ENCODE measurements at places on chromosomes 1 and 21.

GRCh38 chr21:44400791-44401385 is 47.5 kb downstream of the TRPM2 start:
- DNase-seq: no peak

DNA sequence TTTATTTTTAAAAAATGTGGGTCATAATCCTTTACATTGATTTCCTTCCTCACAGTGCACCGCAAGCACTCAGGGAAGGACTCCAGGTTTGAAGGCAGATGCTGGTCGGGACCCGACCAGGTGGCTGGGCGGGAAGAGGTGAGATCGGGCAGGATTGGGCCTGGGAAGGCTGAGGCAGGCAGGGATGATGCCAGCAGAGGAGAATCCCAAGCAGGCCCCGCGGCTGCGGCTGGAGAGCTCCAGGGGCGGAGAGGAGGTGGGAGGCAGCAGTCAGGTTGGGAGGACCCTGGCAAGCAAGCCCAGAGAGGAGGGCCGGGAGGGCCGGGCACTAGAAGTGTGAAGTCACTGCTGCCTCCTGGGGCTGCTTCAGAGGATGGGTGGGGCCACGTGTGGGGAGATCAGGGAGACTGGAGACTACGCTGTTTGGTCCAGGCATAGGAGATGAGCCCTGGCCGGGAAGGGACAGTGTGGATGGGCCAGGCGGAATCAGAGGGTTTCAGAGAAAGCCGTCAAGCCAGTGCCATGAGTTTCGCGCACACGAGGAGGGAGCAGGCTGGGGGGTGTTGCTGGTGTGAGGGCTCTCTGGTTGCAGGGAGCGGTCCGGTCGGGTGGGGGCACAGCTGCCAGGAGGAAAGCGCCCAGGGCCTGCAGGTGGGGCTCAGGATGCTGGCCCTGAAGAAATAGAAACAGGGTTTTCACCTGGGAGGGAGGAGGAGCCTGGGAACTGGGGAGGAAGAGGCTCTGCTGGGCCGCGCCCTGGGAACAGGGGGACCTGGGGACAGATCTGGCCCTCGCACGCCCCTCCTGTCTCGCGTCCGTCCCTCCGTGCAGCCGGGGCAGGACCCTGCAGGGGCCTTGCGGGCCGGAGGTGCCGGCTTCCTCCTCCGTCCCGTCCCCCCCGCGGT is 888 bp upstream of the COL18A1 start:
- no peak for DNase-seq

- no peak for DNase-seq
Measured at GRCh38 chr1:48676376-48676775, 100.3 kb downstream of the BEND5 start.

GRCh38 chr1:28114844-28115243 is 26.4 kb upstream of the EYA3 start:
- no peak for DNase-seq

DNA sequence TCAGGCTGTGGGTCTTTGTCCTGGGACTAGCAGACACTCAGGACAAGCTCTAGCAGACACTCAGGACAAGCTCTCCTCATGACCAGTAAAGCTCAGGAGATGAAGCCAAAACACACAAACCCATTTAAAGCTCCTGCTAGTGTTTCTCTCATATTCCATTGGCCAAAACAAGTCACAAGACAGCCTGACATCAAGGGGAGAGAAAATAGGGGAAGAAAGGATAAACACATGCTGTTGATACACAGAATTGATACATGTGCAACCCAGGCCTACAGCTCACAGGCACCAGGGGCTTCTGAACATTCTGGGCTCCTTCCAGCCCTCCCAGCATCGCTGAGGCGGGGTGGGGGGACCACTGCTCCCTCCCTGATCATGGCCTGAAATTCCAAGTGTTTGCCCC is 35.3 kb downstream of the ATF3 start:
- DNase-seq: no peak

DNA sequence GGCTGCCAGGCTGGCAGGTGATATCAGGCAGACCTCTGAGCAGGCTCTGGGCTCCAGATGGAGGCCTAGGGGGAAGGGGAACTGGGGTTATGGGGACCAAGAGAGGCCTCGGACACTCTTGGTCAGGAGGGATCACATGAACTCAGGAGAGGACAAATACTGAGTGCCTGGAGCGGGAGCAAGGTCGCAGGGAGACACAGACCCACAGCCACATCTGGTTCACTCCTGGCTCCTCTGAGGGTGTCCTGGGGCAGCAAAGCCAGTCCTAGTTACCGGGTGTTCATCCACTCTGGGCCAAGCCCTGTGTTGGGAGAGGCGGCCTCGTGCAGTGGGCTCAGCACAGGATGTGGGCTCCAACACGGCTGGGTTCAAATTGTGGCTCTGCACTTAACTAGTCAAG is 239.0 kb downstream of the PTPRU start:
- DNase-seq: no peak

DNA sequence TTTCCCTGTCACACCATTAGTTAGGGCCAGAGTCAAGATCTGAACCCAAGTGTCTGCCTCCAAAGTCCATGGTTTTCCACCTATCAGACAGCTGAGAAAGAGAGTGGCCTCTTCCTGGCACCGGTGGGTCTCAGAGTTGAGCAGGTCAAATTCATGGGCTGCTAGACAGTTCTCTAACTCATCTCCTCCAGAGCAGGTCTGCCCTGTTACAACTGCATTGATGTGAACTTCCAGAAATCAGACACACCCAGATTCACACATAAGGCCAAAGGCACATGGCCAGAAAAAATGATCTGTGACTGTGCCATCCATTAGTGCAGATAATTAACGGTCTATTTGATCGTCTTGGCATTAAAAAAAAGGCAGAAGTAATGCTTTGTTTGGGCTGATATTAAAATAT is 17.5 kb downstream of the SMIM12 start:
- DNase-seq: no peak

DNA sequence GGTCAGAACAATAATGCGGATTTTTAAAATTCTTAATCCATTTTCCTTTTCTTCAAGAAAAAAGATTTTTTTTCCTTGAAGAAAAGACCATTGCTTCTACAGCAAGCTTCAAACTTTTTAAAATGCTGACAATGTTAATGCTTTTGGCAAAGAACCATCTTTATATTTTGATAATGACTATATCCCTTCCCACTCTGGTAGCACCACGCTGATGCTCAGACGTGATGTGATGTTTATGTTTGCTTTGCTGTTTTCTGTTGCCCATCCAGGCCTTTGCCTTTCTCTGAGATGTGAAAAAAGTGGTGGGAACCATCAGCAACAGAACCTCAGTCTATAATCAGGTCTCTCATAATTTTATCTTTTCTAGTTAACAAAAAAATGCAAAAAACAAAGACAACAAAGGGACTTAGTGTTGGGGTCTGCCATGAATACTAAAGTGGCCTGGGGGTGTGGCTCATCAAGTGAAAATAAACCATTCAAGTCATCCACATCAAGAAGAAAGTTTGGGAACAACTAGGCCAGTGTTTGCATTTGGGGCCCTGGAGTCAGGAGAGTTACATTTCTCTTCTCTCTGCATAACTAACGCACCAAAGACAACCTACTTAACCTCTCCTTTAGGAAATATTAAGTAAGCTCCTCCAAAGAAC is 244.6 kb upstream of the DMRTA2 start:
- DNase-seq: no peak

DNA sequence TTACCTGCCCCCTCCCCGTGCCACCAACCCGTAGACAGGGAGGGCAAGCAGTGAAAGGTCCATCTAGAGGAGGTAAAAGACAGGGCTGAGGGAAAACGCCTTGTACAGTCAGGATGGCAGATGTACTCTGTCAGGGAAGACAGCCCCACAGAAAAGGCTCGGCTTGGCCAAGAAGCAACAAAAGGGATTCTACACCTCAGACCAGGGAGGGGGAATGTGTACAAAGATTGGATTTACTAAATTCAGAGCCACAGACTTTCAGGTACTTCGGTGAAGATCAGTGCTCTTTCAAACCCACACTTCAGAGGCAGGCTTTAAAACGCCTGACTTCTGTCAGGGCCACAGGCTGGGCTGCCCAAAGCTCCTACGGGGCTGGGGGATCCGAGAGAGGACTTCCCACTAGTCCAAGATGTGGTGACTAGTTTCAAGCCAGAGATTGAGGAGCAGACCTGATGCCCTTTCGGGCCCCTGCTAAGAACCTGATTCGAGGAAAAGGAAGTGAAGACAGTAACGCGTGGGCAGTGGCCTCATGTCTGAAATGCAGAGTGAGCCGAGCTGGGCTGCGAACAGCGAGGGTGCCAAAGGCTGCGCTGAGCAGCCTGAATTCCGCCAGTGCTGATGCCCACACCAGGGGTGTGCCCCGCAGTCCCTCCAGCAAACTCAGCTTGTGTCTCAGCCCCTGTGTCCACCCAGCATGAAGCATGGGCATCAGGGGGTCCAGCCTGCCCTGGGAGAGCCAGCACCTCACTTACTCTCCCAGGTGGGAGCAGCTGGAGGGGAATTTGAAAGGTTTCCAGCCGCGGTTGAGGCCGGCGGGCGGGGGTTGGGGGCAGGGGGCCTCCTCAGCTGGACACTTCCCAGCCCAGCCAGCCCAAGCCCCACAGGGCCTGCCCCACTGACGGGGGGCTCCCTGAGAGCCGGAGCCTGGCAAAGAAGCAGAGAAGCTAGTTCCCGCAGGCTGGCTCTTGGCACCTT is 36.2 kb downstream of the KIAA1614 start:
- no peak for DNase-seq

GRCh38 chr1:228378090-228378872 is 28.4 kb downstream of the TRIM11 start:
- DNase-seq: peak; percentile 81

GRCh38 chr1:239125027-239125426 is 261.3 kb upstream of the CHRM3 start:
- DNase-seq: no peak

DNA sequence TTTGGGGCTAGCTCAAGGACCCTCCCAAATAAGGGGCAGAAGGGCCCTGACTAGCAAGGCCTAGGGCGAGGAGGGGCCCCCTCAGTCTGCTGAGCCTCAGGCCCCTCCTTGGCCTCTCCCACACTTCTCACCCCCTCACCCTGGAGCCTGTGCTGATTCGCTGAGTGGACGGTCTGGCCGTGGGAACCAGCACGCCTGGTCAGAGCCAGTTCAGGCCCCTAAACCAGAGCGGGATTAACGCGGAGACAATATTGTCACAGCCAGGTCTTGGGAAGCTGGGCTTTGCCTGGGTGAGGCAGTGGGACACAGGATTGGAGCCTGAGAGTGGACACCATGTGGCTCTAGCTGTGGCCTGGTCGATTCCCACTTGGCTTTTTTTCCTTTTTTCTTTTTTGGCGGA is 4.8 kb upstream of the FBLIM1 start:
- DNase-seq: no peak

DNA sequence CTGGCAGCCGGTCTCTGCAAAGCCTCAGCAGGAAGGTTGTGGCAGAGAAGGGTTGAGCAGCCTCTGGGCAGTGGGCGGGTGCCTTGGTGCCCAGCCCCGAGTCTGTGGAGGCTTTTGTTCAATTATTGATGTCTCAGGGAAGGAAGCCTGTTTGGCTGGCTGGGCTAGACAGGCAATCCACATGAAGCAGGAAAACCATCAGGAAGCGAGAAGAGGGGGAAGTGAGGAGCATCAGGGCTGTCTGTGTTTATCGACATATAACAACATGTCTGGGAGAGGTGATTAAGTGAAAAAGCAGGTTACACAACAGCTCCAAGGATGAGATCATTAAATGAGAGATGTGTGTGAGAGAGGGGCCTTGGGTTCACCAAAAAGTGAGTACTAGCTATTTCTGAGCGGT is 105.4 kb downstream of the UBE2U start:
- no peak for DNase-seq

- DNase-seq: no peak
Measured at GRCh38 chr1:99119188-99119587, 114.5 kb upstream of the PLPPR5 start.

- no peak for DNase-seq
Measured at GRCh38 chr1:74333244-74333643, 98.1 kb downstream of the TNNI3K start.

GRCh38 chr1:59020151-59020997 is 236.5 kb upstream of the JUN start:
- peak; percentile 67 for DNase-seq

DNA sequence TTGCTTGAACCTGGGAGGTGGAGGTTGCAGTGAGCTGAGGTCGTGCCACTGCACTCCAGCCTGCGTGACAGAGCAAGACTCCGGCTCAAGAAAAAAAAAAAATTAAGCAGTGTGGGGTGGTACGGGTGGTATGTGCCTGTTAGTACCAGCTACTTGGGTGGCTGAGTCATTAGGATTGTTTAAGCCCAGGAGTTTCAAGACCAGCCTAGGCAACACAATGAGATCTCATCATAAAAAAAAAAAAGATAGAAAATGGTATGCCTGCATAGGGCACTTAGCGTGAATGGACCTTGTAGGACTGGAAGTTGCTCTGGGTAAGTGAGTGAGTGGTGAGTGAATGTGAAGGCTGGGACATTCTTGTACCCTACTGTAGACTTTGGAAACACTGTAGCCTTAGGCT is 37.0 kb downstream of the TBCE start:
- DNase-seq: no peak

- no peak for DNase-seq
Measured at GRCh38 chr1:117171900-117172511, 38.7 kb downstream of the VTCN1 start.

DNA sequence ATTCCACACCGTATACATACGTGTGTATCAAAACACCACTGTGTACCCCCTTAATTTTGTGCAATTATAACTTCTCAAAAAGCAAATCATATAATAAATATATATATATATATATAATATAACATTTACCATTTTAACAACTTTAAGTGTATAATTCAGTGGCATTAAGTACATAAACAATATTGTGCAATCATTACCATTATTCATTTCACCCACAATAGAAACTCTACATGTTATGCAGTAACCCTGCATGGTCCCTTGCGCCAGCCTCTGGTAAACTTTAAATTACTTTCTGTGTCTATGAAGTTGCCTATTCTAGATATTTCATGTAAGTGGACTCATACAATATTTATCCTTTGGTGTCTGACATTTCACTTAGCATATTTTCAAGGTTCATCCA is 13.1 kb downstream of the ZMYM4 start:
- no peak for DNase-seq

- DNase-seq: no peak
Measured at GRCh38 chr1:193325771-193326170, 139.4 kb upstream of the B3GALT2 start.

DNA sequence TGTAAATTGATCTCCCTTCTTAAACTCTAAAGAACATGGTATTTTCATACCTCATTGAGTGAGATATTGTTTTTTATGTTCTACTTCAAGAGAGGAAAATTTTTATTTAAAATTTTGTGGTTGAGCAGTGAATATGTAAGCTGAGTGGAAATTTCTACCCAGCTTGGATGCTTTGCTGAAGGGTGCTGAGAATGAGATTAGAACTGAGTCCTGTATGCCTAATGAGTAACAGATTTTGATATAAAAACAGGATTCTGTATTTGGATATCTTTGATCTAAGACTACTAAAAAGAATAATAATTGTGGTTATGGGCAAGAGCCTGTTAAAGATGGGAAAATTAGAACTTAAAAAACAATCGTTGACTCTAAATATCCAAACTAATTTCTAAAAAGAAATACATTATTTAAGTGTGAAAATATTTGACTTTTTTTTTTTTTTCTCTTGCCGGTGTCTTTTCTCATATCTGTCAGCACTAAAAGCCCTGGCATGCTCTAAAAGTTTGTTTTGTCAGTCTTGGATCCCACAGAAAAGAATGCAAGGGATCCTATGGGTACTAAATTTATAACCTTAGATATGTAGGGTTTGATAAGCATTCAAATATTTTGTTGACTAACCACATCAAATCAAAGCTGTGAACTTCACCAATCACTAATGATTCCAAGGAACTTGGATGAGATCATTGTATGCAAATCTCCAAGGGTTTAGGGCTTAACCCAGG is 652.3 kb downstream of the PTPRC start:
- no peak for DNase-seq

- no peak for DNase-seq
Measured at GRCh38 chr21:29221253-29221744, 77.4 kb upstream of the BACH1 start.

GRCh38 chr1:115832651-115833050 is 8.3 kb downstream of the NHLH2 start:
- no peak for DNase-seq

All from activated CD4-positive, alpha-beta memory T cell treated with anti-CD3 and anti-CD28 coated beads for 36 hours (primary cell).